ENCODE measurements at places on chromosomes 1 and 21.

- no peak for DNase-seq
- no peaks in the 10 kb centered on the region for H3K36me3 ChIP-seq
- no peak overlapping the region for H3K4me3 ChIP-seq
- H3K27ac ChIP-seq = no peak overlapping the region
- no peaks in the 10 kb centered on the region for H3K27me3 ChIP-seq
Observed at GRCh38 chr1:229136822-229137221, 134.1 kb upstream of the RAB4A start.

- DNase-seq = peak; percentile 55
- peak within 1 kb of the TSS; percentile 1 for H3K4me3 ChIP-seq
- H3K27ac ChIP-seq = no peak within 1 kb of the TSS
- peaks cover 24% of the 10 kb centered on the region for H3K27me3 ChIP-seq
- H3K36me3 ChIP-seq = no peaks in the 10 kb centered on the region
Observed at GRCh38 chr1:107965110-107965991, at the start of gene VAV3. TSS of gene VAV3 (minus strand) at chr1:107965180. CDS start at chr1:107964869, 311 bp downstream.

DNA sequence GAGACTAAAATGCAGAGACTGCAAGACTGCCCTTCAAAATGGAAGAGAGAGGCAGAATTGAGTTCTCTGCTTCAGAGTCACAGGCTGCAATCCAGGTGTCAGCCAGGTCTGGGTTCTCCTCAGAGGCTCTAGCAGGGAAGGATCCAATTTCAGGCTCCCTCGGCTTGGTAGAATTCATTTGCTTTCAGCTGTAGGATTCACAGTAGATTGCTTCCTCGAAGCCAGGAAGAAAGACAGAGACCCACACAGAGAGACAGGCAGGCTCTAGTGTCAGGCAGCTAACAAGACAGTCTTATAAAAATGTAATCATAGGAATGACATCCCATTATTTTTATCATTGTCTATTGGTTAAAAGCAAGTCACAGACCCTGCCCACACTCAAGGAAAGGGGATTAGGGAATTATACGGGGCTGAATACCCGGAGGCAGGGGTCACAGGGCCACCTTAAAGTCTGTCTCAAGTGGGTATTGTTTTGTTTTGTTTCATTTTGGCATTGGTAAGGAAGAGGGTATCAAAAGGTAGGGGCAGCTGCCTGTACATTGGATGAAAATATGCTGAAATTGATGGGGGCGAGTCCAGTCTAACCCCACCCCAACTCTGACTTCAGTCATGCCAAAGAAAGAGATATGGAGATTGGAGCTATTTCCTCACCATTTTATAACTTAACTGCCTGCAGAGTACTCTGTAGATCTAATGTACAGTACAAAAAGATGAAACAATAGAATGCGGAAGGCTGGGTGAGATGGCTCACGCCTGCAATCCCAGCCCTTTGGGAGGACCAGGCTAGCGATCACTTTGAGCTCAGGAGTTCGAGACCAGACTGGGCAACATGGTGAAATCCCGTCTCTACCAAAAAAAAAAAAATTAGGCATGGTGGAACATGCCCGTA is 9.5 kb upstream of the TBCE start:
- peaks cover 4% of the 10 kb centered on the region for H3K27me3 ChIP-seq
- no peaks in the 10 kb centered on the region for H3K36me3 ChIP-seq
- no peak overlapping the region for H3K27ac ChIP-seq
- DNase-seq = no peak
- no peak overlapping the region for H3K4me3 ChIP-seq

DNA sequence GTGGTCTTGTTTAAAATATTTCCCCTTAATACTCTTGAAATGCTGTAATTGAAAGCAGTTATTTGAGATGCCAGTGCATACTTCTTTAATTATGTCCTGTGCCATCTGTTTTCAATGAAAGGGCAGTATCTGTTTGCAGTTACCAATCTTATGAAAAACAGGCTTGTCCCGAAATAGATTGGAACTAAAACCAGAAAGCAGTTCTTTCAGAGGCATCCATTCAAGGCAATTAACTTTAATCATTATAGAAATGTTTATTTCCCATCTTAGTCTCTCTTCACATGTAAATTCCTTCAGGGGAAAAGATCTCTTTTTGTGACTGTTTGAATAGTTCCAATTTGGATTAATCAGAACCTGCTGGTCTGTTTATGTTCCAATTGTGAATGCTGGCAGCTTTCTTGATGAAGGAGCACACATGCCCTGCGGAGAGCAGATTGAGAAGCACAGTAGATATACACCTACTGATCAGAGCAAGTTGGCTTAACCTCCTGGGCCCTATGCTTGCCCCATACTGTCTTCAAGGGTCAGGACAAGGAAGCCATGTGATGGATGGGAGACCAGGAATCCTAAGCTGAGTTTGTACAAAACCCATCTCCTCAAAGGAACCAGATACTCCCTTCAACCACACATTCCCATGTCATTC is 41.6 kb upstream of the MROH9 start:
- no peaks in the 10 kb centered on the region for H3K4me1 ChIP-seq
- no peak for DNase-seq
- no peaks in the 10 kb centered on the region for H3K36me3 ChIP-seq
- no peak overlapping the region for H3K4me3 ChIP-seq

DNA sequence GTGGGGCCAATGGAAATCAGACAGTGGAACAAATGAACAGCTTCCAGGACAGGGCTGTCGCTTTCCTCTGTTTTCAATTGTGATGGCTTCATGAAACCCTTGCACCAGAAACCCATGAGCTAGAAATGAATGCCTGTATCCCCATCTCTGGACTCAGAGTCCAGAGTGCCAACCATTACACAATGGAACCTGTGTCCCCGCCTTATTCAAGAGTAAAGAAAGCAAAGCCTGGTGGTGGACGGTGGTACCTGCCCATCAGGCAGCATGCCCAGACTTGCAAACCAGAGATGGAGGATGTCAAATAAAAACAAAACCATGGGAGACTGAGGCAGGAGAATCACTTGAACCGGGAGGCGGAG is 4.4 kb upstream of the CAPN2 start:
- no peaks in the 10 kb centered on the region for H3K36me3 ChIP-seq
- H3K27ac ChIP-seq = peak overlapping the region; percentile 91
- no peaks in the 10 kb centered on the region for H3K27me3 ChIP-seq
- H3K4me3 ChIP-seq = peak overlapping the region; percentile 23

DNA sequence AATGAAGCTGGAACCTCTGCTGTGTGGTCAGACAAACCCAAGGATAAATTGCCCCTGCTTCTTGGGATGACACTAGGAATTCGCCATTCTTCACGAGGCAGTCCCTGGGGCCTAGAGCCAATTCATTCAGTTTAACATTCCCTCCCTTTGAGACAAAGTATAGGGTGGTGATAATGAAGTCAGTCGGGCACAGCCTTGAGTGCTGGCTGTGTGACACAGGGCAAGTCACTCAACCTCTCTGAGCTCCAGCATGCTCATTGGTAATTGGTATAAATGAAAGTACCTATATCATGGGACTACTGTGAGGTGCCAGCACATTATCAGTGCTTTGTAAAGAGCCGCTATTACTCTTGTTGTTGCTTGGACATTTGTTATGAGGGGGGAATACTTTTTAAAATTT is 64.9 kb upstream of the DIRAS3 start:
- H3K36me3 ChIP-seq = no peaks in the 10 kb centered on the region
- H3K4me3 ChIP-seq = no peak overlapping the region
- no peak for DNase-seq
- no peak overlapping the region for H3K27ac ChIP-seq
- H3K27me3 ChIP-seq = no peaks in the 10 kb centered on the region

DNA sequence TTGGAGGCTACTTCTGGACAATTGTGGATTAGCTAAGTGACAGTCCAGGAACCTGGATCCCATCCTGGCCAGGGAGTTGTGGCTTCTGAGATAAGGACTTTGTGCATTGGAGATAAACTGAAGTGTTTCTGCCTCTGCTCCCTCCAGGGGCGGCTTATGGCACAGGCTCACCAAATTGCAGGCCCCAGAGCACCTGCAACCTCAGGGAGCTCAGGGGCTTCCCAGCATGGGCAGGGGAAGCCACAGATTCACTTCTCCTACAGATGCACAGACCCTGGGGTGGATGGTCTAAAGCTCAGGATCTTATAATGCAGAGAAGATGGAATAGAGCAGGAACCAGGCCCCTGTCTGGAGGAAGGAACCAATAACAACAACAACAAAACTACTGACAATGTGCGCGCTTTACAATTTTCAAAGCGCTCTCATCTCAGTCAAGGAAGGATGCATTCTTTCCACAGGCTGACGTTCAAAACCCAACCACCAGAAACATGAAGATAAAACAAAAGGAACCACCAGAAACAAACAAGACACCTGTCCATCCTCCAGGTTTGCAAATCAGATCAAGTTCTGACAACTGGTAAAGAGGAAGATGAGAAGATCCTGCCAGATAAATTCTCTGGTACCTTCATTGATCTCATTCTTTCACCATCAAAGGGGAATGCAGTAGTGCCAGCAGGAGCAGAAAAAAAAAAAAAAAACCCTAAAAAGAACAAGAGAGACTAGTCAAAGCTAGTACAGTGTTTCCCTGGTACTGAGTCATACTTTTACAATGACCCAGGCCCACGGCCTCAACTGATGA is 121.0 kb upstream of the IRF2BP2 start:
- H3K4me1 ChIP-seq = peaks cover 24% of the 10 kb centered on the region
- H3K36me3 ChIP-seq = no peaks in the 10 kb centered on the region
- no peak for DNase-seq
- no peak overlapping the region for H3K27ac ChIP-seq
- no peak overlapping the region for H3K4me3 ChIP-seq

DNA sequence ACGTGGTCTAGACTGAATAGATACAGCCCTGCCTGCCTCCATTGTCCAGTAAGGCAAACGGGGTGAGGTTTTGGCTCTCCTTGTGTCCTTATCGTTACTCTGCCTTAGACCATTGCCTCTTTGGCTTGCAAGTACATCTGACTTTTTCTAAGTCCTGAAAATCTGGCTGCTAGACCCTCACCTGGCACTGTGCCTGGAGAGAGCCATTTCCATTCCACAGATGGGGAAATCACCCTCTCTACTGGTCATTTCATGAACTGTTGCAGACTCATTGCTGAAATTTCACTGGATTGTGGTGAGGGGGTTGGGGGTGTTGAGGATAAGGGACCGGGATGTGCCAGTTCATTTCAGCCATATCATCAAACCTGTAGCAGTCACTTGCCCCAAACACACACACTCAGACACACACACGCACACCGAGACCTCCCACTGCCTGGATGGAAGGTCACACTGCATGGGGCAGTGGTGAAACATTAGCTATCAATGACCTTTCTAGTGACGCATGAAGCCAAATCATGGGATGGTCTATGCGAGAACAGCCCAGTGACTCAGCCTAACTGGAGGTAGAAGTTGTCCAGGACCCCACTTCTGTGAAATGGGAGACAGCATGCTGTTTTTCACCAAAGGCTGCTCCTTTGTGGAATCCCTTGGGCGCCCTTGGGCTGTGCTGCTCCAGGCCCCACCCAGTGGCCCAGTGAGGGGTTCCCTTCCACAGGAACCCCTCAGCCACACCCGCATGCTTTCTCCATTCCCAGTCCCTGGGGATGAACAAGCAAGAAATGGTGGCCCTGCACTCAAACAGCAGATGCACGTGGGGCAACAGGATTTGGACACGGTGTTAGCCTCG is 34.9 kb upstream of the VASH2 start:
- peaks cover 12% of the 10 kb centered on the region for H3K27me3 ChIP-seq
- no peak overlapping the region for H3K27ac ChIP-seq
- peak; percentile 56 for DNase-seq
- no peaks in the 10 kb centered on the region for H3K36me3 ChIP-seq
- no peaks in the 10 kb centered on the region for H3K4me1 ChIP-seq

GRCh38 chr1:160428053-160428452 is 27.7 kb downstream of the VANGL2 start:
- no peak for DNase-seq
- peaks cover 15% of the 10 kb centered on the region for H3K27me3 ChIP-seq
- H3K4me3 ChIP-seq = no peak overlapping the region
- H3K4me1 ChIP-seq = no peaks in the 10 kb centered on the region
- H3K36me3 ChIP-seq = no peaks in the 10 kb centered on the region
- H3K27ac ChIP-seq = no peak overlapping the region

DNA sequence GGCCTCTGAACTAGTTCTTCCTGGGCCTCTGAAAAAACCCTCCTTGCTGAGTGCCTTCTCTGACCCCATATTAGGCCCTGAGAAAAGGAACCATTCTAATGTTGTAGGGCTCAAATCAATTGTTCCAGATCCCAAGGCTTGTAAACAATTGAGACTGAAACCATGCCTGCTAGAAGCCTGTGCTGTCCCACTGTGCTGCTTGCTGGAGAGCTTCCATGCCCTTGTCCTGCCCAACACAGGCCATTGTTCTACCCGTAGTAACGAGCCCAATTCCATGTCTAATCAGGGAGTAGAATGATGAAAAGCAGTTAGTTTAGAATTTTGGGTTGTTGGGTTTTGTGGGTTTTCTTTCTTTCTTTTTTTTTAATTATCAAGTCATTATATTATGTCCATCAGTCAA is 47.4 kb downstream of the ZNF281 start:
- DNase-seq = no peak
- peaks cover 19% of the 10 kb centered on the region for H3K4me1 ChIP-seq
- no peak overlapping the region for H3K27ac ChIP-seq

DNA sequence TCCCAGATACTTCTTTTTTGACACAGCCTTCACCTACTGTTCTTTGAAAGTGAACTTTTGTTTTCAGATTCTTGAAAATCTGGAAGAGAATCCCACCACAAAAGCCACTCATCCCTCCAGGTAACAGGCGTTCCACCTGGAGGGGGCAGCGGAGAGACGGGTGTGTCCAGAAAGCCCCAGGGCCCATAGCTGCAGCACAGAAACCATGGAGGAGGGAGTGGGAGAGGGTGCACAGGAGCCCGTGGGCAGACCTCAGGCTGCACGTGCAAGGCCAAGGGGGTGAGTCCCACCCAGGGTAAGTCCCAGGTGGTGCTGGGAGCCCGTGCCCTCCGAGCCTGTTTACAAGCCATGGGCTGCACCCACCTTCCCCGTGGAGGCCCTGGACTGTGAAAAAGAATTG is 86.5 kb downstream of the PSMG1 start:
- peaks cover 13% of the 10 kb centered on the region for H3K4me1 ChIP-seq
- H3K36me3 ChIP-seq = no peaks in the 10 kb centered on the region
- no peak overlapping the region for H3K4me3 ChIP-seq

DNA sequence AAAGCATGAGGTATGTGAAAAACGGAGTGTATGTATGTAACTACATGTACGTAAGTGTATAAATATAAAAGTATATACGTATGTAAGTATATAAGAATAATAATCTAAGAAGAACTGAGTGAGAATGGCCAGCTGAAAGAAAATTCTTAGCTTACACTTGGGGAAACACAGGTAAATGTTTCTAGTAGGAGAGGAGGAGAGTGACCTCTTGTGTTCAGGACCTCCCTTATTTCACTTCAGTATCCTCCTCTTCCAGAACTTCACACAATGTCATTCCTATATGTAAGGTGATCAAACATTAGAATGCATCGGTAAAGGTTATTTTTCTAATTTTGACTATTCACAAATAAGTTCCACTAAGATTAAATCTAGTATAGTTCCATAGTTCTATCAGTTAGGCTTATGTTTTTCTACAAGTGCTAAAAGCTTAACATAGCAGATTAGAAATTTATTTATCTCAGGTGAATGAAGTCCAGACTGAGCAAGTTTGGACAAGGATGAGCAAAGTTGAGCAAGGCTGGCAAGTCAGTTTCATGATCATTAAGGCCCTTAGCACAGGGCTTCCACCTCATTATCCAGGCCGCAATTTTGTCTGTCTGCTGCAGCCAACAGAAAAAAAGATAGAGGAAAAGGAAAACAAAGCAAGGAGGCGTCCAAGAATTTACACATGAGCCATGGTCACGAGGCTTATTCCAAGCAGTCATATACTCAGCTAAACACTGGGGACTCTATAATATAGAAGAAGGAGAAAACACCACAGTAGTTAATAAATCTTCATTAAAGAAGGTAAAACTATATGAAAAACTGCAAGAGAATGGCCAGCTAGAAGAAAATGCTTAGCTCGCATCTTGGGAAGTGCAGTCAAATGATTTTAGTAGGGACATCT is 7.1 kb upstream of the MROH9 start:
- H3K36me3 ChIP-seq = no peaks in the 10 kb centered on the region
- no peaks in the 10 kb centered on the region for H3K4me1 ChIP-seq
- H3K4me3 ChIP-seq = no peak overlapping the region
- no peak for DNase-seq

All from endothelial cell of umbilical vein (primary cell).